CD4-positive, alpha-beta T cell treated with Interleukin-1 beta for 1 hour (primary cell): ENCODE measurements at places on chromosomes 12 and 14.

GRCh38 chr14:90795744-90796143 is 20.5 kb downstream of the TTC7B start:
- no peak for DNase-seq

- no peak for DNase-seq
Observed at GRCh38 chr14:70648346-70648745, 6.6 kb downstream of the TTC9 start.

DNA sequence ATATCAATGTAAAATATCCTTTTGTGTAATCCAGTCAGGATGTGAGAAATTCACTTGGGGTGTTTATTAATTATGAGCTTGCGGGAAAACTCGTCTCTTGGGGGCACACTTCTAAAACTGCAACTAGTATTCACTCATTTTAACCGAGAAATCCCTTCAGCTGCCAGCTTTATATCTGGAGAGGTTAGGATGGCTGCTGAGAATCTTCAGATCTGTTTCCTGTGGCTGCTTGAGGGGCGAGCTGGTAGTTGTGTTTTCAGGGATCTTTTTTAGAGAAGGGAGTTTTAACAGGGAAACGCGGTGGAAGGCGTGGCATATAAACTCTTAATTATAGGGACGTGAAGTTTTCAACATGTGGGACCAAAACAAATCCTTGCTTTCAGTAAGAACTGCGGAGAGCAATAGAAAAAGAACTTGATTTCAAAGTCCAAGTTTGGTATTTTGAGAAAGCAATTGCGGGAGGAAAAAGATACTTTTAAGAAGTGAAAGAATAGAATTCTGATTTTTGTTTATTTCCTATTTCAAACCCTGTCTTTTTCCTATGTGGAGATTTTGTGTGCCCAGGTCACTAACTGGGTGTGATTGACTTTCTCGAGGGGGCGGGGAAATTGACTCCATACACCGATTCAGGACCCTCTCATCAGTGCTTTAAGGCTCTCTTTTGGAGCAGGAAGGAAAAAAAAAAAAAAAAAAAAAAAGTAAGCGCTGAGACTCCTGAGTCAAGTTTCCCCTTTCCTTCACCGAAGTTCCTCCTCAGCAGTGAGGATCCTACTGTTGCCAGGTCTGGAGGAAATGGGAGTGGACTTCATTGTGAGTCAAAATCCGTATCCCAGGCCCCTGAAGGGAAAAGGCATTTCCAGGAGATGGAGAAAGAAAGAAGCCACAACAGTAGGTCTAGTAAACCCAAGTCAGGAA is 1.1 kb downstream of the PPFIBP1 start:
- no peak for DNase-seq

- no peak for DNase-seq
Observed at GRCh38 chr14:74089251-74090020, 4.7 kb downstream of the LIN52 start.
